ENCODE measurements at places on chromosomes 6 and 20.

- no peak for DNase-seq
These were observed 56.6 kb downstream of the SH3BGRL2 start for GRCh38 chr6:79687759-79688158.

- DNase-seq = no peak
These were observed 7.7 kb upstream of the SLC35A1 start for GRCh38 chr6:87465051-87465450.

DNA sequence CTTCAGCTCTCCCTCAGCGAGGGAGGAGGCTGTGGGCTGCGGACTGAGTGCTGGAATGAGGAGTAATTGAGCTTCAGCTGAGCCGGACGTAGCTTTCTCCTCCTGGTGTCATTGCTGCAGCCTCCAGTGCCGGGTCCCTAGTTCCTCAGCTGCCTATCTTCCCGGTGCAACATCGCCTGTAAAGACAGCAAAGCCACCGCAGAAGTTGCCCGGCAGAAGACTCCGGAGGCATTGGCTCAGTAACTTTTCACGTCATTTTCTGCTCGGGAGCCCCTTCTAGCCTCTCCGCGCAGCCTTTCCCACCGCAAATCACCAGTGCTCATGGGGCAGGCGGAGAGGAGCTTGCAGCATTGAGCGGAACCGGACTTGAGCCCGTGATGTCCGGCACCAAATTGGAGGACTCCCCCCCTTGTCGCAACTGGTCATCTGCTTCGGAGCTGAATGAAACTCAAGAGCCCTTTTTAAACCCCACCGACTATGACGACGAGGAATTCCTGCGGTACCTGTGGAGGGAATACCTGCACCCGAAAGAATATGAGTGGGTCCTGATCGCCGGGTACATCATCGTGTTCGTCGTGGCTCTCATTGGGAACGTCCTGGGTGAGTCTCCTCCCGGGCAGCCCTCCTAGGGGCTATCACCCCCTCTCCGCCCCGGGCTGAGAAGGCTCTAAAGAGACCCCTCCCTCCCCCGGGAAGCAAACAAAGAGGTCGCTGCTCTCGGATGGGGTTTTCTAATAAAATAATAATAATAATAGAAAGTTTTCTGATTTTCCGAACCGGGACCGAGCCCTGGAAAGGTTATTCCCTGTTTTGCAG, at the start of gene HCRTR2:
Gene HCRTR2, plus strand, starts transcription at position 305 of the 816 bp plus-strand sequence. Its CDS starts 73 bp downstream, at position 378.
- DNase-seq = no peak

- DNase-seq = no peak
These were observed 10.9 kb downstream of the CASP8AP2 start for GRCh38 chr6:89840538-89840937.

- no peak for DNase-seq
These were observed 320.7 kb upstream of the JARID2 start for GRCh38 chr6:14925025-14925698.

GRCh38 chr20:10561302-10561701, 112.5 kb downstream of the JAG1 start:
- DNase-seq = no peak

DNA sequence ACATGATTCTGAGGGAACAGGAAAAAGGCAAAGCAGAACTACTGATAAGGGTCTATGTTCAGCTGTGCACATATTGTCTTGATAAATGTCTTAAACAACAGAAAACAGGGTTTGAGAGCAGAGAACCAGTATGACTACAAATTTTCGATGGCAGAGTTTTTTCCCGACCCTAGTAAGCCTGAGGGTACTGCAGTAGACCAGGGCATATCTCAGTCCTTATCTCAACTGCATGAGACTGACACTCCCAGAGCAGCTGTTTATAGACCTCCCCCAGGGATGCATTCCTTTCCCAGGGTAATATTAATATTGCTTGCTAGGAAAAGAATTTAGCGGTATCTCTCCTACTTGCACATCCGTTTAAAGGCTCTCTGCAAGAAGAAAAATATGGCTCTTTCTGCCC, 1176.8 kb upstream of the ADGRB3 start:
- DNase-seq = no peak

GRCh38 chr6:119523556-119523955, 174.0 kb upstream of the MAN1A1 start:
- no peak for DNase-seq

DNA sequence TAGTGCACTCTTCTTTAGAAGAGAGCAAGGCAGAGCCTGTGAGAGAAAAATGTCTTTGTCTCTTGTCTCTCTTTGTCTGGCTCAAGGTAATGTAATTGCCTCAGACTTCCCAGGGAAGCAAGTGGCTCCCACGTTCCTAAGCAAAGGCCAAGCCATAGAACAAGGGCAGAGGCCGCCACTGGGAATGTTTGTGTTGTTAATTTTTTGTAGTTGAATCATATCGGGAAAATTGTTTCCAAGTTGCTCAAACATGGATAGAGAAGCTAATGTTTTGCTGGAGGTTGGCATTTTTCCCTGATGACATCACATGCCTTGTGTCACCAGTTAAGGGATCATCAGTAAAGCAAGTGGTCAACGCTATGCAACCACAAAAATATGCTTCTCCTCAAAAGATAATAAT, 211.5 kb upstream of the FOXA2 start:
- peak; percentile 98 for DNase-seq

Data from BJ (cell line).